Right lobe of liver (tissue), 6 donors: ENCODE measurements at places on chromosomes 5 and 9. TPM values are rescaled to one million over a fixed set of nuclear protein-coding genes. Genes with fewer than 3 reads are reported as not detected.

- DNase-seq, result no peak
Measured at GRCh38 chr5:151630088-151630487, 39.0 kb upstream of the FAT2 start.

- DNase-seq, result no peak
Measured at GRCh38 chr5:26427281-26427680, 611.1 kb downstream of the CDH9 start.

GRCh38 chr9:122005597-122005996, 87.5 kb downstream of the TTLL11 start:
- no peak for DNase-seq

GRCh38 chr5:35963381-35963843, 25.0 kb upstream of the CAPSL start:
- no peak for DNase-seq

GRCh38 chr5:167716126-167716775, 575.2 kb upstream of the WWC1 start:
- no peak for DNase-seq

GRCh38 chr9:86753836-86754235, 193.5 kb downstream of the GAS1 start:
- no peak for DNase-seq

DNA sequence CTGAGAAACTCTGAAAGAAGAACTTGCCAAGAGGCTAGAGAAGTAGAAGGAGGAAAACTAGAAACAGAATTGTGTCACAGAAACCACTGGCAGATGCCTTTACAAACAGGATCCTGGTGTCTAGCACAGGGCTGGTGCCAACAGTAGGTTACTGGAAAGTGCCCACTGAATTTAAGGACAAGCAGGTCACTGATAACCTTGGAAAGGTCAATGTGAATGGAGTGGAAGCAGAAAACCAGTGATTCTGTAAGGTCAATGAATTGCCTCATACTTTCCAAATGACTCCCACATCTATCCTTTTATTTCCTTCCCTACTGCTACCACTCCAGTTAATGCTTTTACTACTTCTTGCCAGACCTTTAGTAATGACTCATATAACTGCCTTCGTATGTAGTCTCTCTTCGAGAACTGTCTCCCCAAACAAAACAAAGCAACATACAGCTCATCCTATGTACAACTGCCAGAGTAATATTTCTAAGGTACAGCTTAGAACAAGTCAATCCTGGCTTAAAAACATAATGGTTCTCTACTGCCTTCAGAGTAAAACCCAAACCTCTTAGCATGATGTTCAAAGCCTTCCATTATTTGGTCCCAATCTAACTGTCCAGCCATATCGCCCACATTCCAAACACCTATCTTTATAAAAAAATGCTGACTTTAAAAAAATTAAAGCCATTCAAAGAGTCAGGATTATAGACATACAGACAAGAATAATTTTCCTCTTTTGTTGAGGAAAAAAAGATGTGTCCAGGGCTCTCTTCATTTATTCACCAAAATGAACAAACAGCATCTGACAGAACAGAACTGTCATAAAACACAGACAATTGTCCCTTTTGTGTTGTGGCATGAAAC, 52.5 kb downstream of the NR3C1 start:
- DNase-seq, result peak; percentile 71

The C6 gene
- total RNA-seq, result 387 TPM

The ADAMTS6 gene
- 0.56 TPM for total RNA-seq

The LRRC19 gene
- 0.81 TPM for total RNA-seq

The TNFSF8 gene
- 0.37 TPM for total RNA-seq
